ENCODE measurements at places on chromosomes 7 and 10.

GRCh38 chr10:125087191-125087896 lies 73.0 kb downstream of the CTBP2 start:
- no peak for DNase-seq

DNA sequence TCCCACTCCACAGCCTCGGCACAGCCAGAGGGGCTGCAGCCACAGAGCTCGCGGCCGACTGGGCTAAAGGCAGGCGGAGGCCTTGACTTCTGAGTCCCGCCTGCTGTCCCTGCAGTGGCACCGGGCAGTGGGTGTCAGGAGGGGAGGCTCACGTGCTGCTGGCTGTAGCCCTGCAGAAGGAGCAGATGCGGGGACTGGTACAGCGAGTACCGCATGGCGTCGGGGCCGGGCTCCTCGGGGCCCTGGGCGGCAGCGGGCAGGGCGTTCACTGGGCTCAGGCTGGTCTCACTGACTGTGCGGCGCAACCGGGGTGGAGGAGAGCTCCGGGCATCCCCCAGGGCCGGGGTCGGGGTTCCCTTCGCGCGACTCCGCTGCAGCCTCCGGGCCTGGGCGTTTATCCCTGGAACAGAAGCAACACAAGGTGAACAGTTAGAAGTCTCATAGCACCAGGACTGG lies 25.6 kb downstream of the PAPOLB start:
- no peak for DNase-seq

GRCh38 chr10:89346405-89347254 lies 18.8 kb downstream of the IFIT3 start:
- no peak for DNase-seq

DNA sequence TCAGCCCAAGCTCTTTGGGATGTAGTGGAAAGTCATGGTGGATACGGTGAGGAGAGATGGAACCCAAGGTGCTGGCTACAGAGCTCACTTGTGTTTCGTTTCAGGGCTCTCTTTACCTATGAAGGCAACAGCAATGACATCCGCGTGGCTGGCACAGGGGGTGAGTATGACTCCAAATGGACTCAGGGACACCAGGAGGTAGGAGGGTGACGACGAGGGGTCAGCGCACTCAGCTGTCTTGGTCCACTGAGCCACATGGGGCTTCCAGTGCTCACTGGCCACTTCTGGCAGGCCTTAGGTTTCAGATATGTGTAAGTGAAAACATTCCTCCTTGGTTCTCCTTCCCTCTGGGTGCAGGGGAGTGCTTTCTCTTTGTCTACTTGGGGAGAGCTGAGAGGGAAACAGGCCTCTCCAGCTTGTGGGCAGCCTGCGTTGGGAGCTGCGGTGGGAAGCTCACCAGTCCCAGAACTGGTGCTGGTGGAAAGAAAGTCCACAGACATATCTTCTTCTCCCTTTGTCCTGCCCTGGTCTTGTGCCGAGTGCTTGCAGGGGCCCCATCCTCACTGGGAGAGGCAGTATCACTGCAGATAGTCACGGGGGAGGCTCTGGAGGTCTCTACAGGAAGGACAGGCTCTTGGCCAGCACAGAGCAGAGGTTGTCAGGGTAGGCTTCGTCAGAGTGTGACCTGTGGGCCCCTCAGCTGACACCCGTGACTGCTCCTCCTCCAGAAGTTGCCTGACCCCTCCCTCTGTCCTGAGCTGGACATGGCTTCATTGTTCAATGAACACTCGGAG lies 5.8 kb downstream of the DBNL start:
- no peak for DNase-seq

DNA sequence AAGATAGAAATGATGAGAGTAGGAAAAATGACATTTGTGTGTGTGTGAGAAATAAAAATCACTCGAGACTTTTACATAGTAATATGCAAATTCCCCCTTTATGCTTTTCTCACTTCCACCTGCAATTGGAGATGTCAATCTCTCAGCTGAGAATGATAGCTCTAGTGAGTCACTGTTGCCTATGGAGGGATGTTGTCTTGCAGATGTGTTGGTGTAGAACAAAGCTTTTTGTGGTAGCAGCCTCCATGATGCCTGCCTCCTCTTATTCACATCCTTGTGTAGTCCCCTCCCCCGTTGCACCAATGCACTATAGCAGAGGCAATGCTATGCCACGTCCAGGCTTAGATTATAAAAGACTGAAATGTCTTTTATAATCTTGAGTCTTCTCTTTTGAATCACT lies 33.8 kb downstream of the SPAG6 start:
- no peak for DNase-seq

- no peak for DNase-seq
Measured at GRCh38 chr7:494906-495305, 24.7 kb downstream of the PDGFA start.

GRCh38 chr10:77091597-77092165 lies 545.9 kb downstream of the KCNMA1 start:
- no peak for DNase-seq

- DNase-seq = no peak
Measured at GRCh38 chr7:153103202-153103601, 343.6 kb downstream of the ACTR3B start.

GRCh38 chr7:97771576-97771975 lies 39.7 kb downstream of the TAC1 start:
- DNase-seq = no peak

DNA sequence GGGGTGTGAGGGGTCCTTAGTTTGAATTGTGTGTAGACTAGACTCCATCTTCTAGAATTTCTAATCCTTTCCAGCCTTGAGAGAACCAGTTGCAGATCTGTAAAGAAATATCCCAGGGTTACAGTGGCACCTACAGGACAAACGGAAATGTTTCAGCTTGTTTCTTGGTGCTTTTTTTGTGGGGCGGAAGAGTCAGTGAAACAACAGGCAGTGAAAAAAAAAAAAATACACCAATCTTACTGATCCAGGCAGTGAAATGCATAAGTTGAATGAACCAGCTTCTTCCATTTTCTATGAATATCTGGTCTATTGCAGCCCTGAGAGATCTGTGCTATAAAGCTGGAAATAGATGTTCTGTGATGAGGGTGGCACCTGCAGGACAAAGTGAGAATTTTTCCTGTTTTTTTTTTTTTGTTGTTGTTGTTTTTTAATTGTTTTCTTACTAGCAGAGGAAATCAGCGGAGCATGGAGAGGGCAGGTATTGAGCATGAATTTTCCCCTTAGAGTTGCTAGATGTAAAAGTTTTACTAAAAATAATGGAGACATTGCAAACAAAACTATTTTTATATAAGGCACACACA lies 81.9 kb upstream of the DYNC1I1 start:
- peak; percentile 53 for DNase-seq

DNA sequence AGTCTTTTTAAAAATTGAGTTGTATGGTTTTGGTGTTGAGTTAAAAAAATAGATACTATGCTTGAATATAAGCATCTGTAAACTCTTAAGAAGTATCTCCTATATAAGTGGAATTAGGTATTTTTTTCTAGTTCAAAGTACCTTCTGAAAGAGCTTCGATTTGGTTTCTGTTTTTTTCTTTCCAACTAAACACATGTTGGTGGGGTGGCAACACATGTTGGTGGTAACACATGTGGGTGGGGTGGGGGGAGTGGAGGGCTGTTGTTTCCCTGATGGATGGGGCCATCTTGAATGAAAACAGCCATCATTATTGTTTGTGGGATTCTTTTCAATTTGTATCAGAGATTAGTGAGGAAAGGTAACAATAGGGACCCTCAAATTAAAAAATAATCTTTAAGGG lies 178.9 kb downstream of the STK31 start:
- DNase-seq = no peak

GRCh38 chr7:111852081-111852480 lies 289.8 kb upstream of the IMMP2L start:
- DNase-seq = no peak

Measured in hepatocyte (in vitro differentiated cells).